HCT116 (cell line): ENCODE measurements at places on chromosomes 2 and 18. TPM values are rescaled to one million over a fixed set of nuclear protein-coding genes. Genes with fewer than 3 reads are reported as not detected.

The TSPYL6 gene
- not detected for total RNA-seq

GRCh38 chr18:32730068-32730467 is 42.8 kb downstream of the KLHL14 start:
- no peak overlapping the region for H3K27ac ChIP-seq
- H3K27me3 ChIP-seq, result no peaks in the 10 kb centered on the region
- DNase-seq, result no peak

The SPDYA gene
- total RNA-seq, result 1.2 TPM

GRCh38 chr2:141767691-141768090 is 363.1 kb downstream of the LRP1B start:
- DNase-seq, result no peak
- no peaks in the 10 kb centered on the region for H3K4me1 ChIP-seq
- H3K27ac ChIP-seq, result no peak overlapping the region
- no peaks in the 10 kb centered on the region for H3K27me3 ChIP-seq
- H3K36me3 ChIP-seq, result no peaks in the 10 kb centered on the region

The ZBTB7C gene
- 0.37 TPM for total RNA-seq

- no peaks in the 10 kb centered on the region for H3K4me1 ChIP-seq
- H3K27ac ChIP-seq, result no peak overlapping the region
- H3K27me3 ChIP-seq, result no peaks in the 10 kb centered on the region
- no peak for DNase-seq
Measured at GRCh38 chr2:231546014-231546715, 15.9 kb upstream of the NMUR1 start.

DNA sequence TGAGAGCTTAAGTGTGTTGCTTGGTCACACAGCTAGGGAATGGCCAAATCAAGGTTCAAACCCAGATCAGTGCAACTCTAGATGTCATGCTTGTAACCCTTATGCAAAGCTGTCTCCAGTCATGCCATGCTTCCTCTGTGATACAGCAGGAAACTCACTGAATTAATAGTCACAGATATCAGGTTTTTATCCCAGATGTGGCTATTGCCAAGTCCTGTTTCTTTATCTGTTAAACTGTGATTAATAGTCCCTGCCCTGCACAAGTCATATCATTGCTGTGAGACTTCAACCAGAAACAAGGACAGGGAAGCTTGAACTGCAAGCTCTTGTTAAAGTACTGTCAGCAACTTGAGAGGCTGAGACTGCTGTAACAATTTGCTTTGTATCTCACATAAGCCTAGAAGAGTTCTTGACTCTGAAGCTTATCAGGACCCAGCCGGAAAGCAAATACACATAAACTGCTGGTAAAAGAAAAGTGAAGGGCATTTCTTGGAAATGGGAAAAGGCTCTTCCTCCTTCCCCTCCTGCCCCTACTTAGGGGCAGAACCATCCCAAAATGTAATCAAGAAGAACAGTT is 609.0 kb downstream of the DCC start:
- no peaks in the 10 kb centered on the region for H3K4me1 ChIP-seq
- DNase-seq, result no peak
- H3K27me3 ChIP-seq, result no peaks in the 10 kb centered on the region
- H3K4me3 ChIP-seq, result no peak overlapping the region

DNA sequence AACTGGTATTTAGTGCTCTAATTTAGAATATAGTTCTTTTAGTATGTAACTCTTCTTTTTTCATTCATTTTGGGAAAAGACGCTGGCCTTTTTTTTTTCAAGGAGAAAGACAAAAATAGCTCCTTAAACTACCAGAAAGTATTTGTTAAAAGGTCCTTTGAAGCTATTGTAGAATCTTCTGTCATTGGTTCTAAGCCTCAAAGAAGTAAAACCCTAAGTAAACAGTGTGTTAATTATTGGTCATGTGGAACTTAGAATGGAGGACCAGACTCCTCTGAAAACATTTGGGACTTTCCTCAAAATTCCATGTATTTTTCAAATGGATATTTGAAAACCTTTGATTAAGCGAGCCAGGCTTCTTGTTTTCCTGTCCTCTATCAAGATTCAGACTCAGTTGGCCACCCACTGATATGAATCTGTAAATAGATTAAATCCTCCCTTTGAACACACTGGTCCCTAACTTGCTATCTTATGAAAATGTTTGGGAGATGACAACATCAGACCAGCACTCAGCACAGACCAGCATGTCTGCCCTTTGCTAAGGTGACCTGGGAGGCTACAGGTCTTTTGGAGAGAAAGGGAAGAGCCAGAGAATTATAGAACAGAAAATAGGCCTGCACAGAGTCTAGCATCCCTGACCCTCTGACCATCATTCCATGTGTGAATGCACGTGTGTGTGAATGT is 120.3 kb upstream of the GATA6 start:
- no peak for DNase-seq
- no peak overlapping the region for H3K27ac ChIP-seq
- no peak overlapping the region for H3K4me3 ChIP-seq
- H3K36me3 ChIP-seq, result no peaks in the 10 kb centered on the region

The MEMO1 gene
- 44.7 TPM for total RNA-seq

- H3K27me3 ChIP-seq, result no peaks in the 10 kb centered on the region
- no peaks in the 10 kb centered on the region for H3K36me3 ChIP-seq
- no peaks in the 10 kb centered on the region for H3K4me1 ChIP-seq
- H3K4me3 ChIP-seq, result no peak overlapping the region
- no peak for DNase-seq
Measured at GRCh38 chr2:149920389-149920788, 332.8 kb upstream of the MMADHC start.

The GPR45 gene
- total RNA-seq, result 0.30 TPM

The FLACC1 gene
- total RNA-seq, result 0.74 TPM

DNA sequence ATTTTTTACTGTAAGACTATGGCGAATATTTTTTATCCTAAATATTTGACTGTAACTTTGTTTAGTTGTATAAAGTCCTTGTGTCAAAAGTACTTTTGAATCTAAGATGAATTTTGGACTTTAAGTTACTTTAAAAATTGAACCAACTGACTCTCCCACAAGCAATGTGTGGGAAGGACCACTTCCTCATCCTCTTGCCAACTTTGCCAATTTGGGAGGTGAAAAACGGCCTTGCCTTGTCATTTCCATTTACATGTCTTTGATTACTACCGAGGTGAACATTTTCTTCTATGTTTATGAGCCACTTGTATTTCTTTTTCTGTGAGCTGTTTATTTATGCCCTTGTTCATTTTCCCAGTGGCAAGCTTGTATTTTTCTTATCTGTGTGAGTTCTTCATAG is 12.8 kb upstream of the MSGN1 start:
- no peak overlapping the region for H3K4me3 ChIP-seq
- DNase-seq, result no peak
- H3K27ac ChIP-seq, result no peak overlapping the region
- H3K4me1 ChIP-seq, result no peaks in the 10 kb centered on the region

The CDKL4 gene
- 0.27 TPM for total RNA-seq

DNA sequence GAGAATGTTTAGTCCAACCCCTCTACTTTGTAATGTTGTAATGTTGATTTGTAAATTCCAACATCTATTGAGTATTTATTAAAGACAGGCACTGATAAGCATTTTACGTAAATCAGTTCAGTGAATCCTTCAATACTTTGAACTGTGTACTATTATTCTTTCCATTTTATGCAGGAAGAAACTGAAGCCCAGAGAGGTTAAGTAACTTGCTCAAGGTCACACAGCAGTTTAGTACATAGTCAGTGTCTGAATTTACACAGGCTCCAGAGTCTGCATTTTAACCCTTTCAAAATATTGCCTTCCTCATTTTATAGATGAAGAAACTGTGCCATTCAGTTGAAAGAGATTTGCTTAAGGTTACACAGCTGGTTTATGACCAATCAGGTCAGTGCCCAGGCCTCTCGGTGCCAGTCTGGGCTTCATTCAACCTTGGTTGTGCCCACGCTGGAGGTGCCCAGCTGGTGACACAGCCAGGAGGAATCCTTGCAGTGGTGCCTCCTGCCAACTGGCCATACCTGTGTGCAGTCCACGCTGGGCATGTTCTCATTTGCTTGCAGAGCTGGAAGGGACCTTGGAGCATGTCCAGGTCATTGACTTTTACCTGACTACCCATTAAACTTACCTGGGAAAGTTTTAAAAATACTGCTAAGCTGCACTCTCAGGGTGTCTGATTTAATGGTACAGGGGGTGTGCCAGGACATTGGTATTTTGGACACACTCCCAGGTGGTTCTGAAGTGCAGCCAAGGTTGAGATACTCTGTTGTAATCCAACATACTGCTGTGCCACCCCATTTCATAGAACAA is 74.3 kb upstream of the CYRIA start:
- no peaks in the 10 kb centered on the region for H3K4me1 ChIP-seq
- DNase-seq, result no peak
- H3K27me3 ChIP-seq, result no peaks in the 10 kb centered on the region
- H3K27ac ChIP-seq, result no peak overlapping the region

GRCh38 chr2:49260979-49261538 is 106.7 kb upstream of the FSHR start:
- H3K4me1 ChIP-seq, result no peaks in the 10 kb centered on the region
- no peak overlapping the region for H3K27ac ChIP-seq
- DNase-seq, result no peak
- H3K27me3 ChIP-seq, result no peaks in the 10 kb centered on the region
- H3K36me3 ChIP-seq, result no peaks in the 10 kb centered on the region

GRCh38 chr2:88735133-88735532 is 43.7 kb downstream of the RPIA start:
- no peak for DNase-seq
- no peaks in the 10 kb centered on the region for H3K27me3 ChIP-seq
- peaks cover 17% of the 10 kb centered on the region; the same call in 1 of the 2 replicates for H3K36me3 ChIP-seq
- no peak overlapping the region for H3K4me3 ChIP-seq
- H3K27ac ChIP-seq, result no peak overlapping the region
- peaks cover 28% of the 10 kb centered on the region for H3K4me1 ChIP-seq

The USP34 gene
- 76.3 TPM for total RNA-seq

The MAP3K19 gene
- not detected for total RNA-seq

- no peaks in the 10 kb centered on the region for H3K4me1 ChIP-seq
- no peaks in the 10 kb centered on the region for H3K27me3 ChIP-seq
- no peak overlapping the region for H3K4me3 ChIP-seq
- H3K27ac ChIP-seq, result no peak overlapping the region
- no peak for DNase-seq
- H3K36me3 ChIP-seq, result no peaks in the 10 kb centered on the region
Measured at GRCh38 chr2:46200861-46201605, 96.2 kb upstream of the EPAS1 start.

DNA sequence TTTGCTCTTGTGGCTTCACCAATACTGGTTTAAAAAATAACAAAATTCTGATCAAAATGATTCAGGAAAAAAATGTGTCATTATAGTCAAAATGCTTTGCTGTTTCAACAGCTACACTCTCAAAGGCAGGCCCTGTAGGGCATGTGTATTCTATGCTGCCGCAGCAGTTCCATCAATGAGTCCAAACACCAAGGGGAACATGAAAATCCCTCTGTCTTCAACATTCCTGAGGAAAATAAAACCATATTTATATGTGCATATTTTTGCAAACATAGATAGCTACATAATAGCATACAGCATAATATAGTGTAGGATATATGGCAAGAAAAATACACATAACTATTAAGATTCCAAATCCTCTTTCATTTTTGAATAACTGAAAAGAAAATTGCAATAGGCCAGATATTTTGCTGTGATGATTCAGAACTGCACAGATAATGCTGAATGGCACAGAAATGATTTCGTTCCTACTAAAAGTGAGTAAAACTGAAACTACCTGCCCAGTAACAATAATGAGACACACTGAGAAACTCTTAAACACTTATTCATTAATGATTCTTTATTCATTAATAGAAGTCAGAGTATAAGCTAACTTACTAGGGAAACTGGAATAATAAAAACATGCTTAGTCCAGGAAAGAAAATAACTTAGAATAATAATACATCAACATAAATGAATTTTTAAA is 343.8 kb downstream of the SUCLG1 start:
- H3K36me3 ChIP-seq, result no peaks in the 10 kb centered on the region
- H3K27me3 ChIP-seq, result no peaks in the 10 kb centered on the region
- DNase-seq, result no peak
- H3K4me1 ChIP-seq, result no peaks in the 10 kb centered on the region
- H3K4me3 ChIP-seq, result no peak overlapping the region

- peaks cover 27% of the 10 kb centered on the region for H3K4me1 ChIP-seq
- no peak overlapping the region for H3K27ac ChIP-seq
- no peak for DNase-seq
- no peak overlapping the region for H3K4me3 ChIP-seq
Measured at GRCh38 chr2:119384971-119385370, 18.2 kb downstream of the DBI start.

DNA sequence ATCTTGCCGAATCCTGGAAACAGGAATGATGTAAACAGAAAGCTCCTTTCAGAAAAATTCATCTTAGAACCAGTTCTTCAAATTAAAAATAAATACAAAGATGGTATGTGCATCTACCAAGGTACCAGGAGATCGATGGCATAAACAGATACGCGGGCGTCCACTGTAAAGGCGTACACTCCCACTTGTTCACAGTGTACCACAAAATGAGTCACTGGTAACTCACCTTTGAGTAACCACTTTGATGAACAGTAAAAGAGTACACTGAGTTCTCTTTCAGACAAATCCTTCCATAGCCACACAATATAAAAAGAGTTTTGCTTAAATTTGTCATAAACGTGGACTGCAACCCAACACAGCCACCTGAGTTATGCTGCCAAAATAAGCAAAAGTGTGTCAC is 128.3 kb downstream of the DNER start:
- no peak overlapping the region for H3K4me3 ChIP-seq
- no peaks in the 10 kb centered on the region for H3K27me3 ChIP-seq
- H3K36me3 ChIP-seq, result no peaks in the 10 kb centered on the region
- H3K27ac ChIP-seq, result no peak overlapping the region
- H3K4me1 ChIP-seq, result peaks cover 4% of the 10 kb centered on the region; the same call in 1 of the 2 replicates

GRCh38 chr18:24094561-24094960 is 44.3 kb upstream of the CABYR start:
- H3K36me3 ChIP-seq, result no peaks in the 10 kb centered on the region
- no peak overlapping the region for H3K4me3 ChIP-seq
- H3K27me3 ChIP-seq, result no peaks in the 10 kb centered on the region
- DNase-seq, result no peak
- H3K4me1 ChIP-seq, result no peaks in the 10 kb centered on the region

DNA sequence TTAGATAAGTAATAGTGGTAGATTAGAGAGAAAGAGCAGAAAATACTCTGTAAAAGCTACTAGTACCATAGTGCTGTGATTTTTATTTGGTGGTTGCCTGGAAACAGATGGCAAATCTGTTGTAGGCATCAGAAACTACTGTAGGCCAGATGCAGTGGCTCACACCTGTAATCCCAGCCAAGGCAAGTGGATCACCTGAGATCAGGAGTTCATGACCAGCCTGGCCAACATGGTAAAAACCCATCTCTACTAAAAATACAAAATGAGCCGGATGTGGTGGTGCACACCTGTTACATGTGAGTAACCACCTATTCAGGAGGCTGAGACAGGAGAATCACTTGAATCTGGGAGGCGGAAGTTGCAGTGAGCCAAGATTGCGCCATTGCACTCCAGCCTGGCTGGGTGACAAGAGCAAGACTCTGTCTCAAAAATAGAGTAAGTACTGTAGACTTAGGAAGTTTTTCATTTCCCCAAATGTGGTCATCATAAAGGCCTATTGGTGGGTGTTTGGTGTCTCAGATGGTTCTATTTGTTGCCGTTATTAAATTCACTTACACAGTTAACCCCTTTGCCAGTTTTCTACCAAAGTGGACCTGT is 79.6 kb downstream of the SPTBN1 start:
- no peak for DNase-seq
- H3K27me3 ChIP-seq, result no peaks in the 10 kb centered on the region
- no peak overlapping the region for H3K27ac ChIP-seq
- peaks cover 8% of the 10 kb centered on the region for H3K4me1 ChIP-seq
- no peaks in the 10 kb centered on the region for H3K36me3 ChIP-seq

- no peaks in the 10 kb centered on the region for H3K27me3 ChIP-seq
- no peak for DNase-seq
- H3K36me3 ChIP-seq, result no peaks in the 10 kb centered on the region
- no peak overlapping the region for H3K4me3 ChIP-seq
- H3K4me1 ChIP-seq, result no peaks in the 10 kb centered on the region
Measured at GRCh38 chr2:12700989-12701388, 15.7 kb upstream of the TRIB2 start.
